Stimulated activated CD8-positive, alpha-beta memory T cell treated with anti-CD3 and anti-CD28 coated beads, Interleukin-15, amount 100 ng/mL, for 4 hours (primary cell): ENCODE measurements at places on chromosomes 1 and 21.

GRCh38 chr1:45430490-45430889 lies 60.5 kb downstream of the TESK2 start:
- no peak for DNase-seq

DNA sequence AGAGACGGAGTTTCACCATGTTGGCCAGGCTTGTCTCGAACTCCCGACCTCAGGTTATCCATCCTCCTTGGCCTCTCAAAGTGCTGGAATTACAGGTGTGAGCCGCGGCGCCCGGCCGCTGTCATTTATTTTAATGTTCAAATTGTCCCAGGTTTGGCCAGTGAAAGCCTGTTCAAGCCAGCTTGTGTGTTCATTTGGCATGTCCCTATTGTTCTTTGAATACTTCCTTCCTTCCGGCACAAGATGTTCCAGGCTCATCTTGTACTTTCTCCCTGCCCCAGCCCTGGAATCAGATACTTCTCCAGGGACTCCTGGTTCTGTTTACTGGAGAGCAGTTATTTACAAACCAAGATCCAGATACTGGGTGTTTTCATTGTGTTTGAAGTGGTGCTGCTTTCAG lies 37.0 kb downstream of the ZBTB8B start:
- DNase-seq = no peak

DNA sequence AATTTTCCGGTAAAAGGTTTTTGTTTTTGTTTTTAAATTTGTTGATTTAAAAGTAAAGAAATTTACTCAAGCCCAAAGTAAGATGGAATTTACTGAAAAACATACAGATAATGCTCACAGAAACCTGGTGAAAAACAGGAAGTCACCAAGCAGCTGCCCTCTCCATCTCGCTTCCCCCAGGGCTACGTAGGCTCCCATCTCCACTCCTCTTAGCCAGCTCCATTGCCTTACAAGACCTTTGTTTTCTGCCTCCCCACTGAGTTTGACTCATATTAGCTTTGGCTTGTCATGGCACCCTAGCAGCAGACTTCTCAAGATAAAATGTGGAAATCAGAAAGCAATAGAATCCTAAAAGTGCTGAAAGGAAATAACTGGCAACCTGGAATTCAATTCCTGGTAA lies 57.9 kb downstream of the PHTF1 start:
- DNase-seq = no peak

DNA sequence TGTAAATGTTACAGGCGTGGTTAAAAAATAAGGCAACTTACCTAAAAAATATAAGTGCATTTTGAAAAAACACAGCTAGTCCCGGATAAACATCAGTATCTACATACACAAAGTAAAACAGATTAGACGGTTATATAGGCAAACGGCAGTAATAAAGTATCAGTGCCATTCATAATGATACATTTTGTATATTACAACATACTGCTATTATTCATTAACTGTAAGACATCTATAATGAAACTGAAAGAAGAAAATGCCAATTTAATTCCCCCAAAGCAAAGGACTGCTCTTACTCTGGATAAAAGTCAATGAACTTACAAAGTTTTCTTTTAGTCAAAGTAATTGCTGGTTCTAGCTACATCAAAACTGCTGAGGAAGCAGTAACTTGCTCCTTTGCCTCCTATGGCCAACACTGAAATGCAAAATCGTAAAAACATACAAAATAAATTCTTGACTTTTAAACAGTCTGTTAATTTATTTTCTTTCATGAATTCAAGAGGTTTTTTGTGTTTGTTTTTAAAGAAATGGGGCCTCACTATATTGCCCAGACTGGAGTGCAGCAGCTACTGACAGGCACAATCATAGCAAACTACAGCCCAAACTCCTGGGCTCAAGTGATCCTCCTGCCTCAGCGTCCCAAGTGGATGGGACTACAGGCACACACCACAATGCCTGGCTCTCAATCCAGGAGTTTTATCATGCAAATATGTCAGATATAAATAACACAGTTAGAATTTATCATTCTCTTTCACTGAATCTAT lies 23.9 kb downstream of the TMEM50B start:
- no peak for DNase-seq

DNA sequence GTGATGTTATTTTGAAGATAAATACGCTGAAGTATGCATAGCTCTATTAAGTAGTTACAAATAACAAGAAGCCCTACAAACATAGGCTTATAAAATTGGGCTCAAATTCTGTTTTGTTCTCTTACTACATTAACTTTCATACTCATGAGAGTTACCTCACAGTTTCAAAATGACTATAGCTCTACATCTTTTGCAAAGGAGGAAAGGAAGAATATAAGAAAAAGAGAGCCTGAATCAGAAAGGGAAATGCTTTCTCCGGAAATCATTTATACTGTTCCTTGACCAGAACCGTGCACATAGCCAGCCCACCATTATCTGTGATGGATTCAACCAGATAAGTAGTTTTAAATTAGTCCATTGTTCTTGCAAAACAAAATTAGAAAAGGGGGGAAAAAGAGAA lies 1252.1 kb downstream of the NCAM2 start:
- DNase-seq = no peak
